Stomach (tissue), 19 donors: ENCODE measurements at places on chromosomes 2 and 18. TPM values are rescaled to one million over a fixed set of nuclear protein-coding genes. Genes with fewer than 3 reads are reported as not detected.
A peak's percentile ranks its signal among the peaks of the same experiment; 100 is the strongest.

DNA sequence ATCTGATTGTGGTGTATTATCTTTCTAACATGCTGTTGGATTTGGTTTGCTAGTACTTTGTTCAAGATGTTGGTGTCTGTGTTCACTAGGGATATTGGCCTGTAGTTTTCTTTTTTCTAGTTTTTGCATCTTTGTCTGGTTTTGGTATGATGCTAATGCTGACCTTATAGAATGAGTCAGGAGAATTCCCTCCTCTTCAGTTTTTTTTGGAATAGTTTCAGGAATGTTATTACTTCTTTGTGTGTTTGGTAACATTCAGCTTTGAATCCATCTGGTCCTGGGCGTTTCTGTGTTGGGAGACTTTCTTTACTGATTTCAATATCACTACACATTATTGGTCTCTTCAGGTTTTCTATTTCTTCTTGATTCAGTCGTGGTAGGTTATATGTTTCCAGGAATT, 124.2 kb upstream of the EPB41L5 start:
- no peaks in the 10 kb centered on the region for H3K4me1 ChIP-seq
- H3K36me3 ChIP-seq, result no peaks in the 10 kb centered on the region
- no peak overlapping the region for H3K27ac ChIP-seq
- no peak overlapping the region for H3K4me3 ChIP-seq
- DNase-seq, result no peak
- H3K27me3 ChIP-seq, result no peaks in the 10 kb centered on the region

- H3K36me3 ChIP-seq, result no peaks in the 10 kb centered on the region
- H3K27me3 ChIP-seq, result no peaks in the 10 kb centered on the region
- H3K4me1 ChIP-seq, result no peaks in the 10 kb centered on the region
- DNase-seq, result no peak
- no peak overlapping the region for H3K27ac ChIP-seq
Measured at GRCh38 chr18:30094556-30094955, 948.0 kb downstream of the DSC3 start.

- H3K4me3 ChIP-seq, result no peak overlapping the region
- H3K36me3 ChIP-seq, result no peaks in the 10 kb centered on the region
- no peaks in the 10 kb centered on the region for H3K27me3 ChIP-seq
- H3K27ac ChIP-seq, result no peak overlapping the region
- peak; percentile 21 for DNase-seq
- H3K4me1 ChIP-seq, result peaks cover 40% of the 10 kb centered on the region
Measured at GRCh38 chr2:221569425-221569845, 2.7 kb downstream of the EPHA4 start.

GRCh38 chr2:35976611-35977010, 379.0 kb upstream of the CRIM1 start:
- no peaks in the 10 kb centered on the region for H3K4me1 ChIP-seq
- no peak for DNase-seq
- no peak overlapping the region for H3K4me3 ChIP-seq
- H3K27me3 ChIP-seq, result no peaks in the 10 kb centered on the region
- H3K27ac ChIP-seq, result no peak overlapping the region
- H3K36me3 ChIP-seq, result no peaks in the 10 kb centered on the region

- no peaks in the 10 kb centered on the region for H3K4me1 ChIP-seq
- H3K36me3 ChIP-seq, result no peaks in the 10 kb centered on the region
- H3K4me3 ChIP-seq, result no peak overlapping the region
- no peaks in the 10 kb centered on the region for H3K27me3 ChIP-seq
Measured at GRCh38 chr18:80075940-80076339, 33.1 kb upstream of the ADNP2 start.

- no peak for DNase-seq
- no peaks in the 10 kb centered on the region for H3K36me3 ChIP-seq
- H3K4me3 ChIP-seq, result no peak overlapping the region
- H3K27me3 ChIP-seq, result no peaks in the 10 kb centered on the region
- H3K4me1 ChIP-seq, result peaks cover 5% of the 10 kb centered on the region
Measured at GRCh38 chr2:134780972-134781371, 57.4 kb upstream of the ACMSD start.

DNA sequence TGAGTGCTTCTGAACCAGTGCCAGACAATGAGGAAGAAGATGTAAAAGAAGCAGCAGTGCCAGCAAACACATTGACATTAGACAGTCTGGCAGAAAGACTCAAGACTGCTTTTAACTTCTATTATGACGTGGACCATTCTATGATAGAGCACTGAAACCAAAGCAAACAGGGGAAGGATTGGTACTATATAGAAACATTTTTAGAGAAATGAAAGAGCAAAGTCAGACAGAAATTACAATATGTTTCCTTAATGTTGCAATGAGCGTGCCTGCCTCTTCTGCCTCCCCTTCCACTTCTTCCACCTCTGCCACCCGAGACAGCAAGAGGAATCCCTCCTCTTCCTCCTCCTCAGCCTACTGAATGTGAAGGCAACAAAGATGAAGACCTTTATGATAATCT, 39.7 kb downstream of the DHX57 start:
- peaks cover 88% of the 10 kb centered on the region for H3K36me3 ChIP-seq
- H3K4me3 ChIP-seq, result no peak overlapping the region
- no peaks in the 10 kb centered on the region for H3K4me1 ChIP-seq
- no peaks in the 10 kb centered on the region for H3K27me3 ChIP-seq

GRCh38 chr18:76691800-76692199, 130.6 kb upstream of the ZNF236 start:
- H3K4me3 ChIP-seq, result no peak overlapping the region
- no peaks in the 10 kb centered on the region for H3K27me3 ChIP-seq
- H3K4me1 ChIP-seq, result no peaks in the 10 kb centered on the region
- DNase-seq, result no peak

- no peaks in the 10 kb centered on the region for H3K27me3 ChIP-seq
- no peak overlapping the region for H3K27ac ChIP-seq
Measured at GRCh38 chr18:71403501-71403900, 1114.7 kb downstream of the SOCS6 start.

GRCh38 chr2:70753902-70754301, 14.1 kb downstream of the ADD2 start:
- no peaks in the 10 kb centered on the region for H3K4me1 ChIP-seq
- H3K27me3 ChIP-seq, result peaks cover 54% of the 10 kb centered on the region
- no peak overlapping the region for H3K4me3 ChIP-seq
- H3K27ac ChIP-seq, result no peak overlapping the region
- H3K36me3 ChIP-seq, result no peaks in the 10 kb centered on the region

- no peak overlapping the region for H3K4me3 ChIP-seq
- H3K27me3 ChIP-seq, result no peaks in the 10 kb centered on the region
- no peaks in the 10 kb centered on the region for H3K4me1 ChIP-seq
- no peak for DNase-seq
Measured at GRCh38 chr2:174776223-174776622, 12.0 kb upstream of the CHRNA1 start.

- H3K4me1 ChIP-seq, result peaks cover 17% of the 10 kb centered on the region
- H3K27ac ChIP-seq, result no peak overlapping the region
- H3K4me3 ChIP-seq, result peak overlapping the region; percentile 29
- H3K36me3 ChIP-seq, result no peaks in the 10 kb centered on the region
Measured at GRCh38 chr2:199471443-199472057, 13.8 kb upstream of the SATB2 start.

GRCh38 chr18:22189449-22190166, 20.2 kb downstream of the GATA6 start:
- H3K4me3 ChIP-seq, result no peak overlapping the region
- H3K36me3 ChIP-seq, result peaks cover 20% of the 10 kb centered on the region
- peak overlapping the region; percentile 79 for H3K27ac ChIP-seq
- H3K4me1 ChIP-seq, result peaks cover 37% of the 10 kb centered on the region

- no peaks in the 10 kb centered on the region for H3K36me3 ChIP-seq
- H3K27ac ChIP-seq, result no peak overlapping the region
- H3K4me3 ChIP-seq, result no peak overlapping the region
Measured at GRCh38 chr2:205811387-205811786, 129.1 kb downstream of the NRP2 start.

DNA sequence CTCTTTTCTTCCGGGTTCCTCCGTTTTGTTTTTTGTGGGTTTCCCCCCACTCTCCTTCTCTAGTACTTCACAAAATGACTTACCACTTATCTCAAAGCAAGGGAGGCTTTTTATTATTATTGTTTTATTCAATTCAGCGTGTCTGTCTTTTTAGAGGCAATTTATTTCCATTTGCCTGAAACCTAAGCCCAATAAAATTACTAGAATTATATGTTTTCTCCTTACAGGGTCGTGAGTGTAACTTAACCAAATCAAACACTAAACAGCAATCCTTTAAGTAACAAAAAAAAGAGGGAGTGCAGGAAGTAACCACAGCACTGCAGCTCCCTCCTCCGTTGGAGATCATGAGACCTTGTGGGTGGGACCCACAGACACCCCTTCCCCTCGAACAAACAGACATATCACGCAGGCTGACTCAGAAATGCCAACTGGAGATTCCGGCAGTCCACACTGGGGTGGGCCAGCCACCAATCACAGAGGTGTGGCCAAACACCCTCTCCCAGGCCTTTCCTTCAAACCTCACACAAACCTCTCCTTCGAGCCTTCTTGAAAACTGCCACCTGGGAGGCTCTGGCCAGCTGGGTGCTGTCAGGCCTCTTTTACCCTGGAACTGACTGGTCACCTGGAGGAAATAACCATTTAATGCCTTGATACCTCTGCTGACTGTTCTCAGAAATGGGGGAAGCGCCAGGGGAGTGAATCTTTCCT, 207.1 kb upstream of the SMAD2 start:
- peaks cover 45% of the 10 kb centered on the region for H3K4me1 ChIP-seq
- peaks cover 34% of the 10 kb centered on the region for H3K27me3 ChIP-seq
- H3K4me3 ChIP-seq, result peak overlapping the region; percentile 66

- no peak for DNase-seq
- H3K27me3 ChIP-seq, result no peaks in the 10 kb centered on the region
Measured at GRCh38 chr2:134795765-134796164, 42.7 kb upstream of the ACMSD start.

DNA sequence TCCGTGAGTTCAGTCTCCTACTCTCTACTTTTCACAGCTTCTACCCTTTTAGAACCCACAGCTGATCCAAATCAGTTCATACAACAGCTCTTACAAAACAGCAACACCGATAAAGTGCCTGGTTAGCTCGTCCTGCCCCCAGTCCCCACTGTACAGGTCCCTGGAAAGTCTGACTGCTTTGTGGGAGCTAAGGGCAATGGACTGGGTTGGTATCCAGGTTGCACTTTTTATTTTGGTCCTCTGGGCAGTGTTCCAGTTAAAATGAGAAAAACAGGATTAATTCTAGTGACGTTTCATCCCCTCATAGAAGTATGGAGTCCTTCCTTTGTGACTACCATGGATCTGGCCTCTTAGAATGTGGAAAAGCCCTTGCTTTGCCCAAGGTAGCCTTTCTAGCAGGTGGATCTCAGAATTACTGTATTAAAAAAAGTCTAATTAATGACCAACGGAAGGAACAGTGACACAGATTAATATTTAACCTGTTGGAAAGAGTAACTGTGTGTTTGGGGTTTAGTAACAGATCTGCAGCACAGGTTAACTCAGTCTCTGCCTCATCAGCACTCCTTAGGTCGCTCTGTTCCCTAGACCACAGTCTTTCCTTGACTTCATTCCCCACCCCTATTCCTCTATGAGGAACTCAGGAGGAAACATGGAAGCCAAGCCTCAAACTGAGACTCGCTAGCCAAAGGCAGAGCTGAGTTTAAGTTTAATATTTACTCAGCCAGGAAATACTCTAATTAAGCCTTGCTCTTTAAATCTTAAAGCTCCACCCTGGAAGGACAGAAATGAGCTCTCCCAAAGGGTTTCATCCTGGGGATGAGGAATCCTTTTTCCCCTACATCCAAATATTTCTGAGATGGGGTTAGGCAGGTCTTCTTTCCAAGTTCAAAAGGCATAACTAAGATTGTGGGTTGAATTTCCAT, 52.8 kb upstream of the ITGA6 start:
- no peaks in the 10 kb centered on the region for H3K36me3 ChIP-seq
- H3K4me3 ChIP-seq, result no peak overlapping the region
- DNase-seq, result no peak

DNA sequence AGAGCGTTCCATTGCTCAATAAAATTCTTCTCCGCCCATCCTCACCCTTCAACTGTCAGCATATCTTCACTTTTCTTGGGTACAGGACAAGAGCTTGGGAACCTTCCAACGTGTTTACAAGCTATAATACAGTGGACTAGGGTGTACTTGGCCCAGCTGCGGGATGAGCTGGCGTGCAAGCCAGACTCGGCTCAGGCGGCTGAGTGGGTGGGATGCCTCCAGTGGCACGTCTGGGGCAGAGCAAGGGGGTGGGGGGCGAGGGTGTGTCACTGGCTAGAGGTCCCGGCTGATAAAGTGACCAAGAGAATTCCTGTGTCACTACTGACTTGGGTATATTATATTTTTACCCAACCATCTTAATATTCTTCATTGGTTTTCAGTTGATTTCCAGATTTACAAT, 179.7 kb downstream of the EVA1A start:
- no peak overlapping the region for H3K4me3 ChIP-seq
- DNase-seq, result no peak
- no peaks in the 10 kb centered on the region for H3K4me1 ChIP-seq
- no peaks in the 10 kb centered on the region for H3K36me3 ChIP-seq

GRCh38 chr2:218367415-218368149, 10.9 kb downstream of the CATIP start:
- peak overlapping the region; percentile 54 for H3K4me3 ChIP-seq
- peak; percentile 96 for DNase-seq
- H3K36me3 ChIP-seq, result no peaks in the 10 kb centered on the region

GRCh38 chr18:26021061-26021754, 69.2 kb downstream of the SS18 start:
- peaks cover 87% of the 10 kb centered on the region for H3K36me3 ChIP-seq
- no peak overlapping the region for H3K27ac ChIP-seq
- no peak for DNase-seq
- H3K4me3 ChIP-seq, result no peak overlapping the region
- no peaks in the 10 kb centered on the region for H3K4me1 ChIP-seq

The KCNS3 gene
- total RNA-seq, result 150 TPM

The ATL2 gene
- total RNA-seq, result 52.7 TPM

The SDC1 gene
- total RNA-seq, result 25.0 TPM

The PJVK gene
- total RNA-seq, result not detected

The SP110 gene
- 11.1 TPM for total RNA-seq

The PTPN4 gene
- 450 TPM for total RNA-seq

The ITGB6 gene
- 3.2 TPM for total RNA-seq

The HOXD1 gene
- 0.18 TPM for total RNA-seq

The CAB39 gene
- 83.9 TPM for total RNA-seq

The POLR1B gene
- 27.2 TPM for total RNA-seq

The MSH2 gene
- total RNA-seq, result 31.5 TPM

The ST8SIA5 gene
- total RNA-seq, result not detected

The HOXD9 gene
- not detected for total RNA-seq

The C2orf15 gene
- 1.8 TPM for total RNA-seq

The KHK gene
- total RNA-seq, result 3.3 TPM

The CAPN13 gene
- total RNA-seq, result 54.3 TPM

The TBC1D8 gene
- total RNA-seq, result 75.6 TPM

The SLC16A14 gene
- 4.9 TPM for total RNA-seq

The PROM2 gene
- total RNA-seq, result 18.4 TPM

The ST8SIA3 gene
- total RNA-seq, result not detected

The ANKRD62 gene
- total RNA-seq, result not detected

The HJURP gene
- 2.0 TPM for total RNA-seq

The COL3A1 gene
- 450 TPM for total RNA-seq

The GREB1L gene
- total RNA-seq, result 0.45 TPM
